ENCODE measurements at places on chromosomes 16 and 17.

GRCh38 chr16:5867250-5867649, 769.7 kb upstream of the EEF2KMT start:
- DNase-seq = no peak

- DNase-seq = no peak
Observed at GRCh38 chr17:77803726-77804125, 154.8 kb upstream of the TNRC6C start.

GRCh38 chr16:76535-77272, 1.3 kb upstream of the MPG start:
- DNase-seq = no peak

DNA sequence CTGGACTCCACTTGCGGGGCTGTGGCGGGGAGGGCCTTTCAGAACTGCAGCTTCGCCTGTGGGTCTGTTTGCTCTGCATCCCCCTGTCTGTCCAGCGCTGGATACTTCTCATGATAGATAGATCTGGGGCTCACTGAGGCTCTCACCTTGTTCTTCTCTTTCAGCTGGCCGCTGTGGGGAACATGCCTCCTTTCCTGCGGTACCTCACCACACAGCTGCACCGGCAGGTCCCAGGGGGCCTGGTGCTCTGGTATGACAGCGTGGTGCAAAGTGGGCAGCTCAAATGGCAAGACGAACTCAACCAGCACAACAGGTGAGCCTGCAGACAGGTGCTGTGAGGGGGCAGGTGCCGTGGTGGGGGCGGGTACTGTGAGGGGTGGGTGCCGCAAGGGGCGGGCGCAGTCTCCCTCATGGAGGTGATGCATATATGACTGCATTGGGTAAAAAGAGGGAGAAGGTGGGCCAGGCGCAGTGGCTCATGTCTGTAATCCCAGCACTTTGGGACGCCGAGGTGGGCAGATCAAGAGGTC, 6.2 kb downstream of the ENGASE start:
- DNase-seq = no peak

GRCh38 chr16:84597528-84597896, 20.4 kb downstream of the COTL1 start:
- DNase-seq = no peak

DNA sequence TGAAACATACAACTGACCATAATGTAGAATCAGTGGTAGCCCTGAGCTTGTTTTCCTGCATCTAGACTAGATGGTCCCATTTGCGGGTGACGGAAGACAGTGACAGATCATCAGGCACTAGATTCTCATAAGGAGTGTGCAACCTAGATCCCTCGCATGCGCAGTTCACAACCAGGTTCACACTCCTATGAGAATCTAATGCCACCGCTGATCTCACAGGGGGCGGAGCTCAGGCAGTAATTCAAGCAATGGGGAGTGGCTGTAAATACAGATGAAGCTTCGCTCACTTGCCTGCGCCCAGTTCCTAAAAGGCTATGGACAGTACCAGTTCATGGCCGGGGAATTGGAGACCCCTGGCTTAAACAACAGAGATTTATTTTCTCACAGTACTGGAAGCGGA, 656.3 kb downstream of the HS3ST4 start:
- no peak for DNase-seq

GRCh38 chr16:77760800-77761199, 27.6 kb upstream of the VAT1L start:
- no peak for DNase-seq

GRCh38 chr17:9729735-9730420, 61.5 kb downstream of the DHRS7C start:
- DNase-seq = no peak

DNA sequence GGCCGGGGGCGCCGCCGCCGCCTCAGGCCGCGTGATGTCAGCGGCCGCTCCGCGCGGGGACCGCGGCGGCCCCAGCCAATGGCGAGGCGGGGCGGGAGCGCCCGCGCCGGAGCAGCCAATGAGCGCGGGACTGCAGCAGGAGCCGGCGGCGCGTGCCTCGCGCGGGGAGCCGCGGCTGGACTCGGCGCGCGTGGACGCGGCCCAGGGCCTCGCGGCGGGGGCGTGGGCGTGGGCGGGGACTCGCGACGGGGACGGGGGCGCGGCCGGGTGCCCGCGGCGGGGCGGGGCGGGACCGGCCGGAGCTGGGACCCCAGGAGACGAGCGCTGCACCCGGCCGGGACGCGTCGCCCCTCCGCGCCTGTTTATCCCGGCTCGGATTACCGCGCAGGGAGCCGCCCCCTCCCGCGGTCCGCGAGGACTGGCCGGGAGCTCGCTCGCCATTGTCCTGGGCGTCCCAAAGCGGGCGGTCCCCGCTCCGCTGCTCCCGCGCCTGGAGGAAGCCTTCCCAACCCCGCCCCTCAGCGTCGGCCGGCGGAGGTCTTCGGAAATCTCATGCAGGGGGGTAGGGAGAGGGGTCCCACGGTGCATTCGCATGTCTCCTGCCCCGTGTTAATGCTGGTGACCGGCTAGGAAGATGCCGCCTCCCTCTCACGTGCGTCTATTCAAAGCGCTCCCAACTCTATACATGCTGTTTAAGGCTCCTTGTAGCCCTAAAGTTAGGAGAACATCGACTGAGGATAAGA, at the start of gene RNF157:
Gene RNF157, minus strand, starts transcription at position 33 of the 743 bp plus-strand sequence. CDS start 253 bp downstream, outside the sequence.
- DNase-seq = no peak

- DNase-seq = no peak
Observed at GRCh38 chr17:50272246-50272645, 2.0 kb upstream of the TMEM92 start.

DNA sequence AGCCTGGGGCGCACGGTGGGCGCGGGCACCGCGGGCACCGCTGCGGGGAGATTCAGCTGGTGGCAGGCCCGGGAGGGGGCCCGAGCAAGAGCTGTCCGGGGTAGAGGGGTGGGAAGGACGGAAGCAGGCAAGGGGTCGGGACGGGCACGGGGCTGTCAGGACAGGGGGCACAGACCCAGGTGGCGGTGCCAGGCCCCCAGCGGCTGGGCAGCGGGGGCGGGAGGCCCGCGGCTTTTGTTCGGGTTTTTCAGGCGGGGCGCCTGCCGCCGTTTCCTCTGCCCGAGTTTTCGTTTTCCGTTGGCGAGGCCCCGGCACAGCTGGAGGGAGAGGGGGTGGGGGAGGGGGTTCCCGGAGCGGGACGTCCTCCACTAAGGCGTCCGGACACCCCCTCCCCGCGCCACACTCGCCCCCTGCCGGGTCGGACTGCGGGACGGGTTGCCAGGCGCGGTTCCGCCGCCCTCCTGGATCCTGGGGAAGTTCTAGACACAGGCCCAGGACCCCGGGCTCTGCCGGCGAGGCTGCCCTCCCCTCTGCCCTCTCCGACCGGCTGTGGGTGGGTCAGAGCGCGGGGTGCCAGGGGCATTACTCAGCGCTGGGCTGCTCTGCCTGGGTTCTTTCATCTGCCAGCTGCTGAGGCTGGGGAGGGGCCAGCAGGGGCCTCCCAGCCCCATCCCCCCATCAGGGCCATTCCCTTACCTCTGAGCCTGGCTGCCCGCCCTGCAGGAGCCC, 543 bp downstream of the ARHGAP23 start:
- no peak for DNase-seq

DNA sequence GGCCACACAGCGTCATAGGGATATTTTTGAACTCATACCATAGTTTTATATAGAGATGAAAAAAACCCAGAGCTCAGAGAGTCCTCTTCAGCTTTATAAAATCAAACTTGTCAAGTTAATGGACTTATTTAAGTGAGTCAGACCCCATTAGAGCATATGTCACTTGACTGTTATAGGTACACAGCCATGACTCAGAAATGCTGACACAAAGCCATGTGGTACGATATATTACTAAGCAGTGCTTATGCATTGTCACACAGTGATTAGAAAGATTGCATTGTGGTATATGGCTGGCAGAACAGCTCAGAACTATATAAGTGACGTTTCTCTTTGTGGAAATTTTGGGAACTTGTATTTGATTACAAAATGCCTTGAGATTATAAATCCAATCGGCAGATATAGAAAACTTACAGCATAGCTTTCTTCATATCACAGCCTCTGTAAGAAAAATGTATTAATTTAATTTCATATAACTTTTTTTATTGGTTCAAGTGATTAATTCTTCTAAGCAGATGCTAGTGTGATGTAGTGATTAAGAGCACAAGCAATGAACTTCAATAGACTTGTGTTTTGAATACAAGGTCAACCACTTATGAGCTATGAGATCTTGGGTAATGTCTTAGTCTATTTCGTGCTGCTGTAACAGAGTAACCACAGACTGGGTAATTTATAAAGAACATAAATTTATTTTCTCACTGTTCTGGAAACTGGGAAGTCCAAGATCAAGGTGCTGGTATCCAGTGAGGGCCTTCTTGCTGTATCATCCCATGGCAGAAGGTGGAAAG, 25.8 kb upstream of the GINS3 start:
- DNase-seq = no peak

DNA sequence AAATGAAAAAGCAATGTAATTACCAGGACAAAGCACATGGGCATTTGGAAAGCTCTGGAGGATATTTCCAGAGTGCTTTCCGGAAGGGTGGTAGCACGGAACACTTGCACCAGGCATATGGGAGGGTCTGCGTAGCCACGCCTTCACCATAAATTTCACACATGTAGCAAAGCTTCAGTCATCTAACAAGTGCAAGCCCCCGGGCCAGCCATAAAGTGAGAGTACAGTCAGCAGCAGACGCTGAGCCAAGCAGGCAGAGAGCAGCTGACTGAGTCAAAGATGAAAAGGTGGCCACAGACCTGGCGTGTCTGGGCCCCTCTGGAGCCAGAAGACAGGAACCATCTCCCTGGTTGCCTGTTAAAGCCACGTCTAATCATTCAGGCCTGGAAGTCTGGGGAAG, 130.6 kb downstream of the SEC14L1 start:
- no peak for DNase-seq

DNA sequence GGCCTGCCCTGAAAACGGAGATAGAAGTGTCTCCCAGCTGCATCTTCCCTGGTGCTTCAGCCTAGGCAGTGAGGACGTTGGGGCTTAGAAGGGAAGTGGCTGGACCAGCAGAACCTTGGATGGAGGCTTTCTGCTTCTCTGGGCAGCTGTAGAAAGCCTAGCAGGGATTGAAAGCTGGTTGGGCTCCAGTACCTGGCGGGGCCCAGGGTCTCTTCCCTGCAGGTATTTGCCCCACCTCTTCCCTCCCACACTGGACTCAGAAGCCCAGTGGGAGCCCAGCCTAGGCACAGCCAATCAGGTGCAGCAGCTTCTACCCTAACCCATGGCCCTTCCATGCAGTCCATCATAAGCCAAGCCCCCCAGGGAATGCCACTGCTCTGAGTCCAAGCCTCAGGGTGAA, 190.3 kb upstream of the IRX6 start:
- no peak for DNase-seq

DNA sequence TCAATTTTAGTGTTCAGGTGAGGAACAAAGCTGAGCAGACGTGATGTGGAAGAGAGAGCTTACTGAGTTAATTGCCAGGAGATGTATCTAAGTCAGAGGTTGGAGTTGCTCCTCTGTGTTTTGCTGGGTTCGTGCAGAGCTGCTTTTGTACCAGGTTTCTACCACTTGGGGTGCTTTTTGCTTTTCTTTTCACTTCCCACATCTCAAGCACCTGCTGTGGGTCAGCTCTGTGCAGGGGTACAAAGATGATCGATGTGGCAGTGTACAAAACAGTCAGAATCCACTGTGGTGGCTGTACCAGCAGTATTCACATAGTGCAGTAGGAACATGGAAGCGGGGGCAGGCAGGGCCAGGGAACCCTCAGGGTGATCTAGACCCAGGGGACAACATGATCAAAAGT, 14.8 kb downstream of the UNK start:
- no peak for DNase-seq

GRCh38 chr17:17628388-17629008, 37.0 kb upstream of the PEMT start:
- no peak for DNase-seq

- DNase-seq = no peak
Observed at GRCh38 chr17:40818343-40818732, 4.1 kb downstream of the KRT10 start.

DNA sequence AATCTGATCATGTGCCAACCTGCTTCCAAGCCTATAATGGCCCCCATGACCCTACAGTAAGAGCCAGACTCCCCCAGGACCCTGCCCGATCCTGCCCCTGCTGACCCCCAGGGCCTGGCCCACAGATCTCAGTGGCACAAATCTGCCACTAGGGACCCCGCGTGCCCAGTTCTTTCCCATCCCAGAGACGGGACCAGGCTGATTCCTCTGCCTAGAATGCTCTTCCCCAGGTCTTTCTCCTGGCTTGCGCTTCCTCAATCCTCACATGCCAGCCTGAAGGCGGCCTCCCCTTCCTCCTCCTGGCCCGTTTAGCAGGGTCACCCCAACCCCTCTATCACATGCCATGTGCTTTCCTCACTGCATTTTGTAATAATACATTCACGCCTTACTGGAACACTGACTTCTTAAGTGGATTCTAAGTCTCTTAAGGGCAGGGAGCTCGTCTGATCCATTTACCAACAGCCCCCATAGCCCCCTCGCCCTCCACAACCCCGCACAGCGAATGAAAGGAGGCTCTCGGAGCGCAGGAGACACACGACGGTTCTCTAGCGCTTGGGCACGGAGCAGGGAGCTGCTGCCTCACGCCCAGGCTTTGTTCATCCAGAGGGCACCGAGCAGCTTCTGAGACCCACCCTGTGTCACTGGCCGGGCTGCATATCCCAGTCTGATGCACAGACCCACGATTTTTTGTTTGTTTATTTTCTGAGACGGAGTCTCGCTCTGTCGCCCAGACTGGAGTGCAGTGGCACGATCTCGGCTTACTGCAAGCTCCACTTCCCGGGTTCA, 1.2 kb downstream of the TRIM65 start:
- DNase-seq = no peak

DNA sequence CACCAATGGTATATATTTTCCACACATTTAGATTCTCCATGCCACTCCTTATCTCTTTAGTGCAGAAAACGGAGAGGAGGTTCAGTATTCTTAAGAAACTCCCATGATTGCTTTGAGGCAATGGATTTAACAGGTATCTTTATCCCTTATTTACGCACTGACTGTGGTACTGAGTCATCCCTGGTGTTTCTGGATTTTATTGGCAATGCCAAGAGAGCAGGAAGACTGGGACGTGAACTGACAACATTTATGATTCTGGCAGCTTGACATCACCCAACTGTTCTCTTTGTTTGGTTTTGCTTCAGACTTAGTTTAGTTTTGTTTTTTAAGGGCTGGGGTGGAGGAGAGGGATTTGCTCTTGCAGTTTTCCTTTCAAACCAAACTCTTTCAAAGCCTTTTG, 131.4 kb downstream of the WWOX start:
- no peak for DNase-seq

DNA sequence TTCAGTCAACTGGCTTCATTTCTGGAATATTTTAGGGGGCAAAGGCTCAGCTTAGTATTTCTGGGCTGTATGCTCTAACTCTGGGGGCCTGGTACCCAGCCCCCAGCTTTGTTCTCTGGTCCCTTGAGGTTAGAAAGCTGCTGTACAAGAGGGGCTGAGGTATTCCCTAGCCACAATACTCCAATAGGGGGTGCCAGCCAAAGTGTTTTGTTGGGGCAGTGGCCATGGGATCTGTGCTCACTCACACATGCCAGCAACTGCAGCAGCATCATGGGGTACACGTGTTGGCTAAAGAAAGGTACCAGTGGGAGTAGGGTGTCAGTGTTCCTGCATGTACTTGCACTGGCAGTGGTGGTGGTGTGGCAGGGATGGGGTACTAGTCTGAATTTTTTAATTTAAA, 257.3 kb downstream of the CA10 start:
- no peak for DNase-seq

- DNase-seq = no peak
Observed at GRCh38 chr17:40150276-40150675, 9.9 kb downstream of the CASC3 start.

GRCh38 chr17:79815836-79816461, 19.1 kb upstream of the CBX8 start:
- DNase-seq = no peak

All from activated naive CD4-positive, alpha-beta T cell (primary cell).